Mesothelial cell of epicardium (in vitro differentiated cells): ENCODE measurements at places on chromosomes 1 and 21. TPM values are rescaled to one million over a fixed set of nuclear protein-coding genes. Genes with fewer than 3 reads are reported as not detected.

DNA sequence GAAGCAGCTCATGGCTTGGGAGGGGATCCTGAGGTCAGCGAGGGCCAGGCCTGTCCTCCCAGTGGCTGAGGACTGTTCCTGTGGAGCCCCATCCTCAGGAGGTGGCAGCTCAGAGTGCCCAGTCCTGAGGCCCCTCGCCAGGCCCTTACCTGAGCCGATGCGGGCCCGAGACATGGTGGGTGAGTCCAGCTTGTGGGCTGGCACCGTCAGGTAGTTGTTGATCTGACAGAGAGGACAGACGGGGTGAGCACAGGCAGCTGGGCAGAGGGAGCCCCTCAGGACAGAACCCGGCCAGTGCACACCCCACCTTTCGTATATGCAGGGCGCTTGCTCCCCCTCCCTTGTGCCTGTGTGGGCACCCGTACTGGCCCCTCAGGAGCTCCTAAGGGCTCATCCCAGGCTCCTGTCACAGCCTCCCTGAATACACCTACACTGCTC lies 53.9 kb downstream of the SLC9A1 start:
- no peaks in the 10 kb centered on the region for H3K27me3 ChIP-seq
- peaks cover 3% of the 10 kb centered on the region for H3K36me3 ChIP-seq
- no peak overlapping the region for H3K4me3 ChIP-seq
- DNase-seq = no peak
- peaks cover 20% of the 10 kb centered on the region for H3K4me1 ChIP-seq

DNA sequence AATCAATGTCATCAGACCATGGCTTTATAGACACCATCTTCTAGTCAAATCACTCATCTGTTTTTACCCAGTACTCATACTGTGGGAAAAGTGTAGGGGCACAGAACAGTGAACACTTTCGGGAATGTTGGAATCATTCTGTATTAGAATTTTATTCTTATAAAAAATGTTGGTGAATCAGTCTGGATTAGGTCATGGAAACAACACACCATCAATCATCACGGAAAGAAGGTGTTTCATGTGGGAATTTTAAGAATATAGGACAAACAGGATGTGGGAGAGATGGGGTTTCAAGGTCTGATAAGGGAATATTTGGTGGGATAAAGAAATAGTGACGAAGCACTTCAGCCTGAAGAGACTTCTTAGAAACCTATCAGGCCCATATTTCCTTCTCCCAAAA lies 17.3 kb downstream of the GBP1 start:
- peaks cover 11% of the 10 kb centered on the region for H3K4me1 ChIP-seq
- H3K36me3 ChIP-seq = no peaks in the 10 kb centered on the region
- DNase-seq = no peak
- no peaks in the 10 kb centered on the region for H3K27me3 ChIP-seq
- H3K27ac ChIP-seq = peak overlapping the region; percentile 3

DNA sequence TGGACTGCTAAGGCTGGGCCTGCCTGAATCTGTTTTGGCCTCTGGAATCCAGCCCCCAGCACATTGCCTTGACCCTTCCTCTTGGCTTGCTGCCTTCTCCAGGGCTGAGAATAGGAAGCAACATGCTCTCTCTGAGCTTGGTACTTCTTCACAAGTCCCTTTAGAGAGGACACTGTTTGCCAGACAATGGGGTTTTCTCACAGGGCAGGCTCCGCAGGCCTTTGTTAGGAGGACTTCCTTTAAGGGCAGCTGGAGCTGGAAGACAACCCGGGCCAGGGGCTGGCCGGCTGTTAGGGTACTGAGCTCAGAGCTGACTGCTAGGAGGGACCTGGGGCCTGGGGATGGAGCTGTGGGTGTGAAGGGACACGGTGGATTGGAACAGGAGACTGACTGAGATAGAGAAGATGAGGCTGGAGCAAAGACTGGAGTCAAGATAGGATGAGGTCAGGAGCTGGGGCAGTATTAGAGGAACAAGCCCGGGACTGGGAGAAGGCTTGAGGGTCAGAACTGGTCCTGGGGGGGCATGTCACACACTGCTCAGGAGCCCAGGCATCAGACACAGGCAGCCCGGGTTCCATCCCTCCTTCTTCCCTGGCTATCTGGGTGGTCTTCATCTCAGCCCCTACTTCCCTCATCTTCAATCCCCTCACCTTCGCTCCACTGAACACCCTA lies 5.4 kb upstream of the ALPL start:
- DNase-seq = no peak
- H3K27ac ChIP-seq = no peak overlapping the region
- H3K27me3 ChIP-seq = peaks cover 24% of the 10 kb centered on the region
- H3K4me1 ChIP-seq = peaks cover 2% of the 10 kb centered on the region

GRCh38 chr1:226371027-226371694 lies 36.7 kb downstream of the PARP1 start:
- peaks cover 43% of the 10 kb centered on the region for H3K36me3 ChIP-seq
- no peak overlapping the region for H3K27ac ChIP-seq
- H3K4me3 ChIP-seq = no peak overlapping the region
- DNase-seq = no peak
- no peaks in the 10 kb centered on the region for H3K4me1 ChIP-seq
- H3K27me3 ChIP-seq = no peaks in the 10 kb centered on the region

DNA sequence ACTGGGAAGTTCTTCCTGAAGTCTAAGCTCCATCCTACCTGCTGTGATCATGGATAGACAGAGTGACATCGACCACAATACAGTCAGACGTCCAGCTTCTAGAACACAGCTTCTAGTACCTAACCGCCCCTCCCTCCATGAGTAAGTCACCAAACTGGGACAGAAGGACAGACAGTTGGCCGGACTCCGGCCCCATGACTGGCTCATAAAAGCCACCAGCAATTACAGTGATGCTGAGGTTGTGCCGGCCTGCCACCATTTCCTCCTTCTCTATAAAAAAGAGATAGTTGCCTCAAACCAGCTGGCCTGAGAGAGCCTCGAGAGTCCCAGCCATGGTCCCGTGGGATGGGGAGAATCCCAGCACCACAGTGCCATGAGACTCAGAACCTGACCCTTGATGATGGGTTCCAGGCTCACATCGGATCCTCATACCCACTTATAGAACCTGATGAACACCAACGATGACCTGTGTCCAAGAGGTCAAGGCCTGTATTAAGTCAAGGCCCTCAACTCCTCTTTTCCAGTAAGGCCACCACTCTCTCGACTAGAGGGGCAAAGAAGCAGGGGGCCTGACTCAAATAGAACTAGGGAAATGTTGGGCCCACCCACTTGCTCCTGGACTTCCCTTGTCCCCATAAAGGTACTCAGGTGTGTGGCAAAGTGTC lies 3.4 kb downstream of the MEF2D start:
- H3K4me3 ChIP-seq = no peak overlapping the region
- peaks cover 63% of the 10 kb centered on the region for H3K4me1 ChIP-seq
- no peaks in the 10 kb centered on the region for H3K36me3 ChIP-seq
- DNase-seq = no peak

GRCh38 chr1:192010406-192010805 lies 147.9 kb upstream of the RGS18 start:
- H3K27ac ChIP-seq = no peak overlapping the region
- no peak overlapping the region for H3K4me3 ChIP-seq
- H3K27me3 ChIP-seq = peaks cover 2% of the 10 kb centered on the region
- no peaks in the 10 kb centered on the region for H3K36me3 ChIP-seq
- H3K4me1 ChIP-seq = no peaks in the 10 kb centered on the region

DNA sequence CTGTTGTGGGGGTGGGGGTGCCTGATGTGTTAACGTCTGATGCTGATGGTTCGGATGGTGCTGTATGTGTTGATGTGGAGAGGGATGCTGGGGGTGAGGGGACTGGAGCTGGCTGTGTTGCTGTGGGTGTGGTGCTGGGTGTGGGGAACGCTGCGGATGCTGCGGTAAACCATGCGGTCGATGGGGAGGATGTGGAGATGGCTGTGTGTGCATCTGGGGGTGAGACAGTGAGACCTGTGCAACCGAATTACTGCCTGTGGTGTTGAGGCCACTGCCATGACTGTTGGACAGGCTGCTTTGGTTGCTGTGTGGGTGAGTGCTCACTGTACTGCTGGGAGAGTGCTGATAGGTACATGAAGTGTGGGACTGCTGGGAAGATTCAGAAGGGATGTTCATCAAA lies 26.8 kb upstream of the GUCA2A start:
- peaks cover 42% of the 10 kb centered on the region for H3K36me3 ChIP-seq
- DNase-seq = no peak

- peak overlapping the region; percentile 99 for H3K27ac ChIP-seq
- H3K36me3 ChIP-seq = no peaks in the 10 kb centered on the region
- H3K4me3 ChIP-seq = peak overlapping the region; percentile 96
- H3K4me1 ChIP-seq = peaks cover 32% of the 10 kb centered on the region
- H3K27me3 ChIP-seq = no peaks in the 10 kb centered on the region
- peak; percentile 63 for DNase-seq
These were observed 705 bp downstream of the KHDRBS1 start for GRCh38 chr1:32014199-32014947.

- H3K27ac ChIP-seq = no peak overlapping the region
- no peaks in the 10 kb centered on the region for H3K4me1 ChIP-seq
- H3K36me3 ChIP-seq = no peaks in the 10 kb centered on the region
- no peak for DNase-seq
- H3K4me3 ChIP-seq = no peak overlapping the region
These were observed 20.1 kb downstream of the HSD3B2 start for GRCh38 chr1:119435052-119435451.

DNA sequence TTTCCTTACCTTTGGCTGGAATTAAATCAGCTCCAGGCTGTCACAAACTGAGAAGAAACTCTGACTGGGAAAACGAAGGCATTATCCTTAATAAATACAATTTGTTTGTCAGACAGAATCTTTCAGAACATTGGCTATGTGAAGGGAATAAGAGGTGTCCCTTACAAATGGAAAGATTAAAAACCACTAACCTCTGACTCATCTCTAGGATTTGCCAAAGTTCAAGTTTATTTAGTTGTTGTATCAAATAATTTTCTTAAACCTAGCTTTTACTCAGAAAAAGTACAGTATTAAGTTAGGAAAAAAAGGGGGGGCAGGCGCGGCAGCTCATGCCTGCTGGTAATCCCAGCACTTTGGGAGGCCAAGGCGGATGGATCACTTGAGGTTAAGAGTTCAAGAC lies 15.7 kb downstream of the SERTAD4 start:
- no peak for DNase-seq
- H3K4me3 ChIP-seq = no peak overlapping the region
- no peaks in the 10 kb centered on the region for H3K36me3 ChIP-seq

DNA sequence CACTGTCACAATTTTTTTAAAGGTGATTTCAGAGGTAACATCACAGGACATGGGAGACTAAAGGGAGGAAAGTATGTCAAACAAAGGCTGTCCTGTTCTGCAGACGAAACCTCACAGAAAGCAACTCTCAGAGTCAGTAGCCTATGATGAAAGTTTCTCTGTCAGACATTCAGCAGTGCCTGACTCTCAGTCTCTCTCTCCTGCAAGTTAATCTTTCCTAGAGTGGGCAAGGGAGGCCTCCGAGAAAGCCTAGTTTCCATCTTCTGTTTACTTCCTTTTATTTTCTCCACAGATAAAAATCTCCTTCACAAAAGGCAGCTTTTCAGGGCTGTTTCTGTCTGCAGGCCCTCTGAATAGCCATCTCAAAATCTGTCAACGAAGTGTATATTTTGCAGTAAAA lies 24.9 kb upstream of the FMO2 start:
- no peak overlapping the region for H3K4me3 ChIP-seq
- peak overlapping the region; percentile 80 for H3K27ac ChIP-seq
- no peaks in the 10 kb centered on the region for H3K36me3 ChIP-seq
- peaks cover 4% of the 10 kb centered on the region for H3K27me3 ChIP-seq

DNA sequence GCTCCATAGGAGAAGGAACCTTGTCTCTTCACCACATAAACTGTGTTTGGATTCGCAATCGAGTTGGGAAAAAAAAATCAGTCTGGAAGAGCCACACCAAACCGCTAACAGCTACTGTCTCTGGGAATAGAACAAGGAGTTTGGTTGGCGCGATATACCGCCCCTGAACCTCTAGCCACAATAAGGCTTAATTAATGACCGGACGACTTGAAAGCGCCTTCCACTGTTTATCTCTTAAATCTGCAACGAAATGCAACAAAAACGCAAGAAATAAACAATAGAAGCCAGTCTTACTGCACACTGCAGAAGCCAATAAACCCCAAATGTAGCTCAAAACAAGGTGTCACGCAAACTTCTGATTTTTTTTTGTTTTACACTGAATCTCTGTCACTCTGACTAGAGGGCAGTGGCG lies 10.9 kb downstream of the BTBD19 start:
- DNase-seq = no peak
- peak overlapping the region; percentile 100 for H3K27ac ChIP-seq
- peaks cover 24% of the 10 kb centered on the region for H3K4me1 ChIP-seq
- no peaks in the 10 kb centered on the region for H3K27me3 ChIP-seq

- H3K27ac ChIP-seq = no peak overlapping the region
- no peaks in the 10 kb centered on the region for H3K36me3 ChIP-seq
- no peak for DNase-seq
- H3K4me3 ChIP-seq = no peak overlapping the region
These were observed 174.5 kb upstream of the RUNX1 start for GRCh38 chr21:35223480-35224156.

GRCh38 chr1:153277852-153278251 lies 18.4 kb downstream of the LORICRIN start:
- no peaks in the 10 kb centered on the region for H3K36me3 ChIP-seq
- no peak for DNase-seq
- H3K27me3 ChIP-seq = peaks cover 32% of the 10 kb centered on the region
- H3K4me1 ChIP-seq = no peaks in the 10 kb centered on the region
- no peak overlapping the region for H3K27ac ChIP-seq

DNA sequence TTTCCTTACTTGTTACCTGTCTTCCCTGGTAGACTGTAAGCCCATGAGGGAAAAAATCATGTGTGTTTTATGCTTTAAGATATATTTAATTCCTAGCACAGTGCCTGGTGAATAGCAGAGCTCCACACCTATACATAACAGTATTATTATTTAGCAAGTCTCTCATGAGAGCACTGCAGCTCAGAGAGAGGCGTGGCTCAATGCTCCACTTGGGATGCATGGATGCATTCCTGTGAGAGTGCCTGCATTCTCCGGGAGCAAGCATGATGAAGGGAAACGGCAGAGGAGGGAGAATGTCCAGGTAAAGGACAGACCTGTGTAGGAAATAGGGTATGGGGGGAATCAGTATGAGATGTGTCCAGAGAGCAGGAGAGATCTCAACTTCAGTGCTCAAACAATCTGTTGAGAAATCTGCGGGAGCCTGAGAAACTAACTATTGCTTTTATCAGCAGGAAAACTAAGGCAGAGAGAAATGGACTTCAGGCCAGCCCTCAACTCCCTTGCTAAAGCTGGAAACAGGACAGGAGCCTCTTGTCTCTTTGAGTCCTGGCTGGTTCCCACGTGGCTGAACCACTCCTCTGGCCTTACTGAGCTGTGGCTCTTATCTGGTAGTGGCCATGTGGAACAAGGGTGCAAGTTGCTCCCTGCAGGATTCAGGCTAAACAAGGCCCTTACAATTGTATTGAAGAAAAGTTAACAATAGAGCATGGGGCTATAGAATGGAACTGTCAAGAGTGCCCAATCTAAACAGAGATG lies 113.1 kb downstream of the KCNN3 start:
- no peaks in the 10 kb centered on the region for H3K4me1 ChIP-seq
- peaks cover 85% of the 10 kb centered on the region for H3K27me3 ChIP-seq
- peak; percentile 31 for DNase-seq
- no peaks in the 10 kb centered on the region for H3K36me3 ChIP-seq

The SH2D1B gene
- not detected in 3 replicates for total RNA-seq

The RPTN gene
- total RNA-seq = not detected in 3 replicates
